ENCODE measurements at places on chromosomes 7 and 10. TPM values are rescaled to one million over a fixed set of nuclear protein-coding genes. Genes with fewer than 3 reads are reported as not detected.

DNA sequence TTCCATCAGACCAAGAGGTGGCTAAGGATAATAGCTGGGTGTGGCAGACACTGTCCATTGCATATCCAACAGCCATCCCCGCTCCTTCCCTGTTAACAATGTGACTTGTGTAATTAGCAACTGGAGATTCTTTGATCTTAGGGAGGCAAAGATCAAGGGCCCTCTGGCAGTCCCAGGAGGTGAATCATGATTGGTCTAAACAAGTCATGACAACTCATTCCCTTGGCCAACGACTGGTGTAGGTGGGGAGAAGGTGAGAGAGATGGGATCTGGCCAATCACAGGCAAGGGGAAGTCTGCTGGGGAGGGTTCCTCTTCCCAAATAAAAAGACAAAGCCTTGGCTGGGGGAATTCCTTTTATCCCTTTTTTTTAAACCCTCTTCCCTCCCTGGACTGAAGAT is 46.2 kb upstream of the COMTD1 start:
- H3K27ac ChIP-seq = no peak overlapping the region
- DNase-seq = no peak
- H3K4me1 ChIP-seq = no peaks in the 10 kb centered on the region
- H3K27me3 ChIP-seq = peaks cover 63% of the 10 kb centered on the region
- no peak overlapping the region for H3K4me3 ChIP-seq
- no peaks in the 10 kb centered on the region for H3K36me3 ChIP-seq

DNA sequence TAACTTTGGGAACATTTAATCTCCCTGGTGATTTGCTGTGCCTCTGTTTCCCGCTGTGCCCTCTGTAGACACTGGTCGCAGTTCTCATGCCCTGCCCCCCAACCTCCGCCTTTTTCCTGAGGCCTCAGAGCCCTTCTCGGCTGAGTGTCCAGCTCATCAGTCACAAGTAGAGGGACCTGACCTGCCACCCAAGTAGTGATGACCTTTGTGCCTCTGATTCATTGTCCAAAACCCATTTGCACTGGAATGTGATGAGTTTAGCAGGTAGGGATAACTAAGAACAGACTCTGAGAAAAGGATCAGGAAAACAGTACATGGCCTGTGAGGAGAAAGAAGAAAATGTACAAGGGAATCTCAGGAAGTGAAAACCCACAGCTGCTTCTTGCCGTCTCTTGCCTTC is 58.8 kb downstream of the LANCL2 start:
- H3K4me1 ChIP-seq = no peaks in the 10 kb centered on the region
- peaks cover 20% of the 10 kb centered on the region for H3K36me3 ChIP-seq
- H3K27me3 ChIP-seq = no peaks in the 10 kb centered on the region
- no peak overlapping the region for H3K4me3 ChIP-seq
- peak overlapping the region; percentile 86 for H3K27ac ChIP-seq

- no peak overlapping the region for H3K27ac ChIP-seq
- peaks cover 4% of the 10 kb centered on the region for H3K4me1 ChIP-seq
- H3K36me3 ChIP-seq = no peaks in the 10 kb centered on the region
Measured at GRCh38 chr10:87852089-87852488, 11.2 kb downstream of the KLLN start.

GRCh38 chr7:23539494-23539907 is 7.7 kb upstream of the TRA2A start:
- DNase-seq = no peak
- peak overlapping the region; percentile 51 for H3K4me3 ChIP-seq
- H3K36me3 ChIP-seq = no peaks in the 10 kb centered on the region
- H3K27ac ChIP-seq = peak overlapping the region; percentile 71
- peaks cover 14% of the 10 kb centered on the region for H3K4me1 ChIP-seq

DNA sequence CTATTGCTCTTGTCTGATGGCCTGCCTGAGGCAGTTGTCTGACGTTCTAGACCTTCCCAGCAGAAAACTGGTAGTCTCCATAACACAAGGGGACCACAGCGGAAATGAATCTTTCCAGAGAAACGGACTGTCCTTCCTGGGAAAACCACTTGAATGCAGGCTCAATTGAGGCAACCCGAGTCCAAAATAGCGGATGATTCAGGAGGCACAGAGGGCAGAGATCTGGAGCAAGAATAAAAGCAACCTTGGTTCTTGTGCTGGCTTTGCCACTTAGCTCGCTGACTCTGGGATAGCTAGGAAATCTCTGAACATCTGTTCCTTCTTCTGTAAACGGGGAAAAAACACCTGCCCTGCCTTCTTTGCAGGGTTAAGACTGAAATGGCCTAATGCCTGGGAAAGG is 178.8 kb downstream of the NEURL1 start:
- H3K36me3 ChIP-seq = no peaks in the 10 kb centered on the region
- no peak overlapping the region for H3K27ac ChIP-seq
- no peaks in the 10 kb centered on the region for H3K27me3 ChIP-seq
- no peak overlapping the region for H3K4me3 ChIP-seq

DNA sequence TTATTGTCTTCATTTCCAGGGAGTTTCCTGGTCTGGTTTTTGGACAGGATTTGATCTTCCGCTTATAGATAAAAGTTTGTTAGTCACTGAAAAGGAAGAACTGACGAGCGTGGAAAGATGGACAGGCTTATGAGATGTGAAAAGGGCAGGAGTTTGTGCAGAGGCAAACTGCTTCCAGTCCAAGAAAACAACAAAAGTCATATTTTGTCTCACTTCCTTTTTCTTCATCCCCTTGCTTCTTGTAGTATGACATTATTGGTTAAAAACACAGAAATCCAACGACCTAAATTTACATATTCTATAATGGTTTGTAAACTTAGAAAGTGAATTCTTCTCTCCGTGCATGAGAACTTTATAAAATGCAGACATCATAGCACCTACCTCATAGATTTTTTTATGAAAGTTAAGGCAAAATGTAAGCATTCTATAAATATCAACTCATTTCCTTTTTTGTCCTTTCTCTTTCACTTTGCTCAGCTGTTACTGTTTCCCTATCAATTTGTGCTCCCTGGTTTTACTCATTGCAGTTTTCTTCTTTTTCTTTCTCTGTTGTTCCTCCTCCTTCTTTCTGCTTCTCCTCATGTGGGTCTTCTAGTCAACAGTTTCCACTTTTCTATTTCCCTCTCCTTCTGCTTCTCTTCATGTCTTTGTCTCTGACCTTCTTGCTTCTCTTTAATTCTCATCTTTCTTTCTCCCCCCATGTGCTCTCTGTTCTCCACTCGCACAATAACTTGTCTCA is 370.2 kb downstream of the ARL4A start:
- H3K36me3 ChIP-seq = no peaks in the 10 kb centered on the region
- H3K4me1 ChIP-seq = peaks cover 31% of the 10 kb centered on the region
- DNase-seq = peak; percentile 60
- peak overlapping the region; percentile 88 for H3K27ac ChIP-seq

DNA sequence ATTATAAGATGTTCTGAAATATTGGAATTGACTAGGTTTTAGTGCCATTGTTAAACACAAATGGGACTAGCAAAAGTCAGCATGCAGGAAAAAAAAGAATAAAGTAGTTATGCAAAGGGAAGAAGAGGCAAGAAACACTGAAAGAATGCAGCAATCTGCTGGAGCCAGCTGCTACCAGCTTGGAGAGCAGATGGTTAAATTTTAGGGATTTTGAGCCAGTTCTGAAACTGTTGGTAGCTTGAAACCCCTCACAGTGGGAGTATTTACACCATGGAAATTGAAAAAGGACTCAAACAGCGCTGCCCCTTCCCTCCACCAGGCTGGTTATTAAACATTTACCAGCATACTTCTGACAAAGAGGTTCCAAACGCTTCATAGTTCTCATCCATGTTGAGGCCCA is 41.0 kb downstream of the SCRN1 start:
- no peak overlapping the region for H3K4me3 ChIP-seq
- H3K4me1 ChIP-seq = no peaks in the 10 kb centered on the region
- no peaks in the 10 kb centered on the region for H3K27me3 ChIP-seq
- H3K36me3 ChIP-seq = peaks cover 18% of the 10 kb centered on the region

DNA sequence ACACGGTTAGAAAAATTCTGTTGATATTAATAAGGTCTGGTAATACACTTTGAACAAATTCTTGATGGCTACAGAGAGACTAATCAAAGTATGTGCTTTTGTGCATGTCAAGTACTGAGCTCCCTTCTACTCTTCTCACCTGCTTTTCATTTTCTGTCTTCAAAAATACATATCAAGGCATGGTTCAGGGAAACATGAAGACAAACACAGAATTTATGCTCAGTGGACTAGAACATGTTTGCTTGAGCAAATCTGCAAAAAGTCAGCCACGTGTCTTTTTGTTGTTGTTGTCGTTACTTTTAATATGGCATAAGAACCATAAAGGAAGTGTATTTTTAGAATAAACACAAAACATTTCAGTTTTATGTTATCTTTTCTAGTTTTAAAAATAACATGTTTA is 21.9 kb downstream of the CDK13 start:
- peak overlapping the region; percentile 79 for H3K4me3 ChIP-seq
- peaks cover 59% of the 10 kb centered on the region for H3K4me1 ChIP-seq
- DNase-seq = no peak
- H3K36me3 ChIP-seq = no peaks in the 10 kb centered on the region
- no peaks in the 10 kb centered on the region for H3K27me3 ChIP-seq
- peak overlapping the region; percentile 93 for H3K27ac ChIP-seq

DNA sequence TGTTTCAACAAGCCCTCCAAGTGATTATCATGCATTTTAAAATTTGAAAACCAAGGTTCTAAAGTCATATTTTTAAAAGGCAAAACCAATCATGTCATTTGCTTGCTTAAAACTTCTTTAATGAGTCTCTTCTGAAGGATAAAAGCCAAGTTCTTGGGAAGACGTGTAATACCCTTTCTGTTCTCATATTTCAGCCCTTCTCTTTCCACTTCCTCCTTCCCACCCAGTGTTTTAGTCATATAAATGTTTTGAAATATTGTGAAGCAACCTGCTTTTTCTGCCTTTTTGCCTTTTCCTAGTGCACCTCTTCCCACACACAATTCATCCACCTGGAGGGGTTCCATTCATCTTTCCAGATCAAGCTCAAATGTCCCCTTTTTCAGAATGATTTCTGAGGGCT is 211.1 kb upstream of the LRRTM3 start:
- H3K4me1 ChIP-seq = no peaks in the 10 kb centered on the region
- no peaks in the 10 kb centered on the region for H3K27me3 ChIP-seq
- H3K4me3 ChIP-seq = no peak overlapping the region
- H3K27ac ChIP-seq = no peak overlapping the region

DNA sequence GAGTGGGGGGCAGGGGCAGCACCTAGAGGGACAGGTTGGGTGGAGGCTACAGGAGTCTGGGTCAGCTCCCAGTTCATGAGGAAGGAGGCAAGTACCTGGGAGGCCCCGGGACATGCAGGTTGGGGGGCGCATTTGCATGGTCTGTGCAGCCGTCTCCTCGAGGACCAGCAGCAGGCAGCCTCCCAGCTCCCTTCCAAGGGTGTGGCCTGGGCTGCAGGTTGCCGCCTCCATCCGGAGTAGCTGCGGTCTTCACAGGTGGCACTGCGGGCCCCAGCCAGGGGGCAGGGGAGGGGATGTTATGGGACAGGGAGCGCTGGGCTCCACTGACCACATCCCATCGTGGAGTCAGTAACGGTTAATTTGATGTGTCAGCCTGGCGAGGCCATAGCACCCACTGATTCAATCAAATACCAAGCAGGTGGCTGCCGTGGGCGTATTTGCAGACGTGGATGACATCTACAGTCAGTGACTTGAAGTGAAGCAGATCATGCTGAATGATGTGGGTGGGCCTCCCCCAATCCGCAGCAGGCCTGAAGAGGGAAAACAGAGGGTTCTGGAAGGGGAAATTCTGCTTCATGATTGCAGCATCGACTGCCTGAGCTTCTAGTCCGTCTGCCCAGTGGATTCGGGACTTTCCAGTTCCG is 81.6 kb downstream of the PRKAG2 start:
- H3K4me1 ChIP-seq = peaks cover 5% of the 10 kb centered on the region
- no peaks in the 10 kb centered on the region for H3K27me3 ChIP-seq
- DNase-seq = no peak
- H3K27ac ChIP-seq = peak overlapping the region; percentile 72
- H3K36me3 ChIP-seq = no peaks in the 10 kb centered on the region
- peak overlapping the region; percentile 20 for H3K4me3 ChIP-seq

DNA sequence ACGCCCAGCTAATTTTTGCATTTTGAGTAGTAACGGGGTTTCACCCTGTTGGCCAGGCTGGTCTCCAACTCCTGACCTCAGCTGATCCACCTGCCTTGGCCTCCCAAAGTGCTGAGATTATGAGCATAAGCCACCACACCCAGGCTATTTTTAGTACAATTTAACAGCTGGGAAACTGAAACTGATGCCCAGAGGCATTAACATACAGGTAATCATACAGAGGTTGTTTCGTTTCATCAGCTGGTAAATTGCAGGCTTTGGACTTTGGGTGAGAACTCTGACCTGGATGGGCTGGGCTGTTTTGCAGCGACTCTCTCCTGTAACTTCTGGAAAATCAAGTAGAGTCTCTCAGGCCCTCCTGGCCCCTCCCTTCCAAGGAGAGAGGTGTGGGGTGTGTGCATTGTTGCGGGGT is 6.2 kb upstream of the ACHE start:
- no peaks in the 10 kb centered on the region for H3K4me1 ChIP-seq
- peaks cover 29% of the 10 kb centered on the region for H3K27me3 ChIP-seq
- H3K36me3 ChIP-seq = no peaks in the 10 kb centered on the region
- no peak for DNase-seq

DNA sequence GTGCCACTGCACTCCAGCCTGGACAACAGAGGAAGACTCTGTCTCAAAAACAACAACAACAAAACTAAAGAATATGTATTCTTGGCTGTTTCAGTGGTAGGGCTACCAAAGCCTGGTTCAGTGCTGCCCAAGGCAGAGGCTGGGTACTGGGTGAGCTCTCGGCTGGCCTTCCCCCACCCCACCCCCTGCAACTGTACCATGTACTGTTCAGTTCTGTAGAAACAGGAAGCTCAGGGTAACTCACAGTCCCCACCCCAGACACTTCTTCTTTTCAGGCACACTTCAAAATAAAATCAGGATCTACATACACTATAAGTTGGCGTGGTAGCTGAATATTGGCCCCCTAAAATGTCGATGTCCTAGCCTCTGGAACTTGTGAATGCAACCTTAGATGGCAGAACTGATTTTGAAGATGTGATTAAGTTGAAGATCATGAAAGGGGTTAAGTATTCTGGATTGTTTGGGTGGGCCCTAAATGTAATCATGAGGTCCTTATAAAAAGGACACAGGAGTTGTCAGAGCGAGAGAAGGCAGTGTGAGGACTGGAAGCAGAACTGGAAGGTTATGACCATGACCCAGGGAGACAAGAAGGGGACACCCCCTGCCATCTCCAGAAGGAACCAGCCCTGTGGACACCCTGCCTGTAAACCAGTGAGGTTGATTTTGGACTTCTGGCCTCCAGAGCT is 31.2 kb downstream of the TBXAS1 start:
- DNase-seq = peak; percentile 52
- H3K4me1 ChIP-seq = peaks cover 28% of the 10 kb centered on the region
- peaks cover 17% of the 10 kb centered on the region for H3K36me3 ChIP-seq

DNA sequence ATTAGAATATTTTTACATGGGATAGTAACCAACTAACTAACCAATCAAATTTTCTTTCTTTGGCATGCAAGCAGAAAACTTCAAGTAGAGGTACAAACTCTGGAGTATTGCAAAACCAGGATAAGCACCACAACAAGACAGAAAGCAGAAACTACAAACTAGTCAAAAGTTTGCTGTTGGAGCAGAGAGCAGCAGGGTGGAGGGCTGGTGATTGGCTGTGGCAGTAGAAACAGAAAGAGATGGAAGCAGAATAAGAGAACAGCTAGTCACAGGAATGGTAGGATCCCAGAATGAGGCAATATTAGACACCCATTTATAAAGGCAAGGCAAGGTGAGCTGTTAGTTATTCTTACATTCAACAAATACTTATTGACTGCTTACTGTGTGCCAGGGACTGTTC is 6.8 kb upstream of the MACC1 start:
- H3K4me3 ChIP-seq = no peak overlapping the region
- H3K36me3 ChIP-seq = no peaks in the 10 kb centered on the region
- H3K27ac ChIP-seq = no peak overlapping the region
- DNase-seq = no peak

HABP2 gene
- polyA plus RNA-seq = not detected

YKT6 gene
- 38.0 TPM for polyA plus RNA-seq

MLXIPL gene
- polyA plus RNA-seq = not detected

BMPER gene
- not detected for polyA plus RNA-seq

NXPH1 gene
- polyA plus RNA-seq = not detected

USP6NL gene
- polyA plus RNA-seq = 52.5 TPM

GGCT gene
- 32.6 TPM for polyA plus RNA-seq

Measured in naive B cell (primary cell).